ENCODE measurements at places on chromosomes 3 and 15.

GRCh38 chr3:60010781-60011180, 961.0 kb upstream of the CFAP20DC start:
- no peak for DNase-seq

GRCh38 chr3:126495786-126496185, 20.1 kb upstream of the ZXDC start:
- DNase-seq = no peak

- DNase-seq = peak; percentile 54
Measured at GRCh38 chr3:52313774-52314188, 2.3 kb upstream of the DNAH1 start.

DNA sequence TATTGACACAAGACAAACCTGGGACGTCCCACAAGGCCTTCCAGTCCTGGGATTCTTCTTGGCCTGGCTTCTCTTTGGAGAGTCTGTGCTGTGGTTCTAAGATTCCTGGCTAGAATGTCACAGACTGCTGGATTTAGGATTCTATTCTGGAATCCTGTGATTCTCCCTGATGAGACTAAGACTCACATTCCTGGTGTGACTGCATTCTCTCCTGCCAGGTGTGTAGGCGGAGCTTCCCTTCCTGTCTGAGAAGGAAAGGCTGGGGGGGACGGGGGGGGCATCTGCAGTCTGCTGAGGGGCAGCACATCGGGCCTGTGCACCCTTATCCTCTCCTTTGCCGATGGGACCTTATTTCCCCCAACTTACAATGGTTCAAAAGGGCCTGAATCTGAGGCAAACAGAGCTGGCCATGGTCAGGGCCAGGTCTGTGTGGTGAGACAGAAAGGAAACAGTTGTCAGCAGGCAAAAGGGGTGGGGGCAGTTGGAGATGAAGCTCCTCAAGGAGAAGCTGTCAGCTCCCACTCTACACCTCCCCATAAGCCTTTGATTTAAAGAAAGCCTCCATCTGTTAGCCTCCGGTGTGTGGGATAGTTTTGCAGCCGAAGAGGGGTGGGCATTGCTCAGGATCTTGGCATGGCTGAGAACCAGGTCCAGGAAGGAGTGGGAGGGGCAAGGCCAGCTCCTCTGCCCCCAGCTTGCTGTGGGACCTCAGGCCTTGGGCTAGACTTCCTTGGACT, 30.9 kb downstream of the VIPR1 start:
- no peak for DNase-seq

Measured in EH (cell line).